SK-N-SH (cell line): ENCODE measurements at places on chromosomes 7 and 10. TPM values are rescaled to one million over a fixed set of nuclear protein-coding genes. Genes with fewer than 3 reads are reported as not detected.

GRCh38 chr7:120837599-120837998 lies 20.3 kb downstream of the TSPAN12 start:
- H3K27me3 ChIP-seq: no peaks in the 10 kb centered on the region
- H3K4me1 ChIP-seq: no peaks in the 10 kb centered on the region
- DNase-seq: no peak
- no peak overlapping the region for H3K4me3 ChIP-seq
- H3K36me3 ChIP-seq: no peaks in the 10 kb centered on the region

DNA sequence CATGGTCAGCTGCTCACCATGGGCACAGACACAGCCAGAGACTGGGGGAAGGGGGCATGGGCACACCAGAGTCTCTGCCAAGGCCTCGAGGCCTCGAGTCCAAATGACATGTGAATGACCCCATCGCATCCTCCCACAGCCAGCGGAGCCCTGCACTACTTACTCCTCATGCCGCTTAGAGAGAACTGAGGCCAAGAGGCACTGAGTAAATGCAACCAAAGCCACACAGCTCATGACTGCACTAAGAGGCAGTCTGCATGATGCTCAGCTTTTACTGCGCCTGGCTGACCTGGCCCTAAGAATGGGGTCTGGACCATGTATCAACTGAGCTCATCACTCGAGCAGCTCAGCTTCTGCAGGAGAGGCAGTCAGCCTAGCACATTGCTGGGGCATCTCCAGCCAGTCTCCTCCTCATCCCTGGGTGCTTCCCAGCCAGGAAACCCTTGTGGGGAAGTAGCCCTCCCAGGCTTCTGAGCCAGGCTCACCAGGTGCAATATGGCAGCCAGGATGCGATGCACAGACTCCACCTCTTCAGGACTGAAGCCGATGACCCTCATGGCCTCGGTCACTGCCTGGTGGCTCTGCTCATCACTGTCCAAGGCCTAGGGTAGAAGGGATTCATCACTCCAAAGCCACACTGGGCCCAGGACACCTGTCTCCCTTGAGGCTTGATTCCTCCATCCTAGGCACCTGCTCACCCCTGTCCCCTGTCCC lies 7.5 kb downstream of the MYO1G start:
- DNase-seq: peak; percentile 18
- H3K4me1 ChIP-seq: no peaks in the 10 kb centered on the region
- no peak overlapping the region for H3K4me3 ChIP-seq
- H3K27ac ChIP-seq: no peak overlapping the region
- no peaks in the 10 kb centered on the region for H3K36me3 ChIP-seq

DNA sequence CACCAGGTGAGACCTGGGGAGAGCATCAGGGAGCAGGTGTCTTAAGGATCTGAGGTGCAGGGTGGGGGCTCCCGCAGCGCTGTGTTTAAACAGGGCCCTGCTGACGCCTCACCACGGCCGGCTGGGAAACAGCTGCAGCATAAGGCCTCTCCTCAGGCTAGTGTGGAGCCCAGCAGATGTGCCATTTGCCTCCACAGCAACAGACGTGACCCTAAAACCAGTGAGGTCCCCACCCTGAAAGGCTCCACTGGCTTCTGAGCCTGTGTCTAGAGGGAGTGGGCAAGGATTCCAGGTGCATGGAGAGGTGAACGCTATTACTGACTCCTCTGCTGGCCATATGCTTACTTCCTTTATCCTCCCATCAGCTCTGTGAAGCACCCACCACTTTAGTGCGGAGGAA lies 47.8 kb downstream of the SYPL1 start:
- no peak overlapping the region for H3K4me3 ChIP-seq
- H3K36me3 ChIP-seq: no peaks in the 10 kb centered on the region
- peak overlapping the region; percentile 88 for H3K27ac ChIP-seq
- H3K27me3 ChIP-seq: no peaks in the 10 kb centered on the region

- H3K4me3 ChIP-seq: no peak overlapping the region
- no peaks in the 10 kb centered on the region for H3K27me3 ChIP-seq
- no peaks in the 10 kb centered on the region for H3K4me1 ChIP-seq
These were observed 112.9 kb downstream of the LHPP start for GRCh38 chr10:124574456-124575070.

DNA sequence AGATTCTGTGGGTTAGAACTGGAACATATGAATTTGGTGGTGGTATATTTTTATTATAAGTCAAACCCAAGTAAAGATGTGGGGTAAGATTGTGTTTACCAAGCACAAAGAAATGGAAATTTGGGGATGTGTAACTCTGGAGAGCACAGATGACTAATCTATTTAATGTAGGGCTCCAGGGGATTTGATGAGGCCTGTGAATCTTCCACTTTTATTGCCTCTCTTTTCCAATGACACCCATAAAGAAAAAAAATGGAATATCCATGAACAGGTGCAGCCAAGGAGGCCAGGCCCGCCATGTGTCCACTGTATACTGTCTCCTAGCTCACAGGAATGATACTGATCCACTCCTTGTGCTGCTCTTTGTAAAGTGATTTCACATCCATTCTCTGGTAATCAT lies 2.8 kb downstream of the SRGN start:
- no peaks in the 10 kb centered on the region for H3K27me3 ChIP-seq
- H3K27ac ChIP-seq: no peak overlapping the region
- no peak for DNase-seq
- no peaks in the 10 kb centered on the region for H3K4me1 ChIP-seq

- no peak overlapping the region for H3K4me3 ChIP-seq
- H3K4me1 ChIP-seq: peaks cover 2% of the 10 kb centered on the region
- DNase-seq: no peak
These were observed 120.1 kb upstream of the GNAI1 start for GRCh38 chr7:80014511-80014910.

GIMAP5 gene
- polyA plus RNA-seq: not detected in 2 replicates

GRCh38 chr7:16925609-16926008 lies 43.8 kb upstream of the AGR3 start:
- H3K36me3 ChIP-seq: no peaks in the 10 kb centered on the region
- no peak overlapping the region for H3K4me3 ChIP-seq
- no peaks in the 10 kb centered on the region for H3K4me1 ChIP-seq
- H3K27ac ChIP-seq: no peak overlapping the region
- H3K27me3 ChIP-seq: no peaks in the 10 kb centered on the region; the same call in 1 of the 2 replicates
